Left renal pelvis (tissue), 4 donors: ENCODE measurements at places on chromosomes 7 and 10. TPM values are rescaled to one million over a fixed set of nuclear protein-coding genes. Genes with fewer than 3 reads are reported as not detected.

- no peak for DNase-seq
Measured at GRCh38 chr7:141402277-141402996, 148.8 kb upstream of the AGK start.

- DNase-seq: no peak
Measured at GRCh38 chr7:1253681-1254181, 21.1 kb downstream of the UNCX start.

- DNase-seq: no peak
Measured at GRCh38 chr7:74690474-74690873, 33.0 kb downstream of the GTF2I start.

DNA sequence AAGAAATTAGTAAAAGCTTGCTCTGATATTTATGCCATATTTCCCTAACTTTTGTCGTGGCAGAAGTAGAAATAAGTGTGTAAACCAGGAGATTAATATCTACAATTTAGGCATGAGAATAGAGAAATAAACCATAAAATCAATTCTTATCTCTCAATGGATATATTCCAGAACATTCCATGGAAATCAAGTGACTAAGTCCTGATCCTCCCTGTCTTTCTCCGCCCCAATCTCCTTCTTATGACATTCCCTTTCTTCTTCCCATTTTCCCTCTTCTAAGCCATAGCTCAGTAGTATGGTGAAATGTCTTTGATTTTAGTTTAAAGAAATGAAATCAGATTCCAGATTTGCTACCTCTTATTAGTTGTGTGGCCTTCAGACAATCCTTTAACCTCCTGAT, 88.8 kb downstream of the TBXAS1 start:
- no peak for DNase-seq

SFMBT2 gene
- 7.0 TPM for polyA plus RNA-seq

TAS2R4 gene
- polyA plus RNA-seq: 1.3 TPM

SPDYE5 gene
- 0.85 TPM for polyA plus RNA-seq

ADARB2 gene
- 1.5 TPM for polyA plus RNA-seq

NUTM2B gene
- 1.1 TPM for polyA plus RNA-seq
